ENCODE measurements at places on chromosomes 1 and 21.

GRCh38 chr1:77834771-77835334, 53.6 kb upstream of the NEXN start:
- no peak for DNase-seq

DNA sequence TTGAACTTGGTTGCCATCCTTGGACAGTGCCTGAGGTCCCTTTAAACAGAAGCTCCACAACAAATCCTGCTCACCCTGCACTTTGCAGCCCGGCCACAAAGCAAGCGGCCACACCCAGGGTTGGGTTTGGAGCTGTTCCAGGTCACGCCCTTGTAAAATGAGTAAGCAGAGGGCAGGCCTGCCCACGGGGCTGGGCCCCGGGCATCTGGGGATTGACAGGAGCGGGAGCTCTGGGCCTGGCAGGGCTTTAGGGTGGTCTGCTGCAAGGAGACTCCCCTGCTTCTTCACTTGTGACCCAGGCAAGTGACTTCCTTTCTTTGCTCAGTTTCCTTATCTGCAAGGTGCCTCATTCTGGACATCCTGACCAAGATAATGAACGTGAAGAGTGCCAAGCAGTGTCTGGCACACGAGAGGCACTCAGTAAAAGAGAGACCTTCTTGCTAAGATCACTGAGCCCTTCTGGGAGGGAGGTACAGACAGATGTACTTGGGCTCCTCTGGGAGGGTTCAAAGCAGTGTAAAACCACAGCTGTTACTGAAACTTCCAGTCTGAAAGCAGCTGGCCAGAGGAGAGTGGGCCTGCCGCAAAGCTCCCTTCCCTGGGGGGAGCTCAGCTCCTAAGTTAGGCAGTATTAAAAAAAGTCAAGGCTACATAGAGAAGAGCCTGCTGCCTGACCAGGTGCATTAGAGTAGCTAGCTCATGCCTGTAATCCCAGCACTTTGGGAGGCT, 2.6 kb downstream of the E2F2 start:
- DNase-seq = peak; percentile 85

GRCh38 chr21:37208056-37208721, 58.9 kb downstream of the VPS26C start:
- peak; percentile 1 for DNase-seq

DNA sequence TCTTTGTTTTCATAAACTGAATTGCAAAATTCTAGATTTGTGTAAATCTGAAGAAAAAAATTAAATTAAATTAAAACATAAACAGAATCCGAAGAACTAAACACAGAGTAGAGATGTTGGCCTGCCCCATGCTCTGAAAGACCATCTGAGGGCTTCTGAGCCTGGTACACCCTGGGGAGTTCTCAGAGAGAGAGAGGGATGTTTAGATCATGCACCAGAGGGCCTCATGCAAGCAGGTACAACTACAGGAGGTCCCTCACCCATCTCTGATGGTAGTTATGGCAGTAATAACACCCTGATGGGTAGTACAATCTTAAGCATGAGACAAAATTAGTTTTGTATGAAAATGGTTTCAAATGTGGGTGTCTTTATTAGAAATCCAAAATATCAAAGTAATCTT, 127.7 kb downstream of the TGFB2 start:
- no peak for DNase-seq

- no peak for DNase-seq
Measured at GRCh38 chr1:187313115-187313514, 484.4 kb downstream of the PLA2G4A start.

GRCh38 chr1:98327220-98327861, 334.2 kb upstream of the SNX7 start:
- no peak for DNase-seq

- no peak for DNase-seq
Measured at GRCh38 chr21:31136891-31137290, 98.6 kb upstream of the KRTAP19-8 start.

Measured in HT-29 (cell line).